Cerebellar cortex (tissue), 1 donor: ENCODE measurements at places on chromosomes 13 and 19.
A peak's percentile ranks its signal among the peaks of the same experiment; 100 is the strongest.

GRCh38 chr19:14361824-14362223 lies 19.4 kb upstream of the ADGRE5 start:
- peak; percentile 58 for DNase-seq

- no peak for DNase-seq
Observed at GRCh38 chr13:106918557-106918860, 350.6 kb upstream of the ARGLU1 start.

DNA sequence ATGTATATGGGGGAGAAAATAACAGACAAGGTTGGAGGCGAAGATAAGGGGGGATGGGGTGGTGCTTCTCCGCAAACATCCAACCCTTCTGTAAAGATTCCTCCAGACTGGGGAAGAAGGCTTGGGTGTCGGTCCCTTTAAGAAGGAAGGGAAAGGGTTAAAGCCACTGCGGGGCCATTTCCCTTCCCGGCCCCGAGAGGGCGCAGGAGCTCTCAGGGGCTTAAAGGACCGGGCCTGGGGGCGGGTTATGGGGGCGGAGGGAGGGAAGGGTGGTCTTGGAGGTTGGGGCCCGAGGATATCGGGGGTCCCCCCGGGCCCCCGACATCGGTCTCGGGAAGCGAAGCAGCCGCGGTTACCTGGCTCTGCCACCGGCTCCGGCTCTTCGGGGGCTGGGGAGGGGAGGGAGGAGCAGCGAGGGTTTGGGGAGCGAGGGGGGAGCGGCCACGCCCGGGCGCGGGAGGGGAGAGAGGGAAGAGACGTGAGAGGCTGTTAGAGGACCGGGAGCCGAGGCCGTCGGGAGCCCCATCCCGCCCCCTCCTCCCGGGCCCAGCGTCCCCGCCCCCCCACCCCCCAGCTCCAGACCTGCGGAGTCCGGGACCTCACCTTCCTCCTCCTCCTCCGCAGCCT lies 2.8 kb downstream of the TNNT1 start:
- no peak for DNase-seq

DNA sequence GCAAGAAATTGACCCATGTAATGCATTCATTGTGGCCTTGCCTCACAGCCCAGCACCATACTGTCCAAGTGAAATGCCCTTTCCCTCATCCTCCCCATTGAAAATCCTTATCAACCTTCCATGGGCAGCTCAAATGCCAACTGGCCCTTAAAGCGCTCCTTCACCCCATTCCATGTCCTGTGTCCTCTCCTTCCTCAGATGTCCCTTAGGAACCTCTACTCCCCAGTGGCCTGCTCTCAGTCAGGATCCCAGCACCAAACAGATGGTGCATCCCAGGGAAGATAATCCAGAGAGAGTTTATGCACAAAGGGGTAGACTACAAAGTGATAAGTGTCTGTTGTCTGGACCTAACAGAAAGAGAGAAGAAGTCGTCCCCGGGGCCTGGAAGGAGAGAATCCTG lies 407.4 kb upstream of the ZNF507 start:
- no peak for DNase-seq

- no peak for DNase-seq
Observed at GRCh38 chr13:108272333-108272732, 2.8 kb downstream of the TNFSF13B start.

DNA sequence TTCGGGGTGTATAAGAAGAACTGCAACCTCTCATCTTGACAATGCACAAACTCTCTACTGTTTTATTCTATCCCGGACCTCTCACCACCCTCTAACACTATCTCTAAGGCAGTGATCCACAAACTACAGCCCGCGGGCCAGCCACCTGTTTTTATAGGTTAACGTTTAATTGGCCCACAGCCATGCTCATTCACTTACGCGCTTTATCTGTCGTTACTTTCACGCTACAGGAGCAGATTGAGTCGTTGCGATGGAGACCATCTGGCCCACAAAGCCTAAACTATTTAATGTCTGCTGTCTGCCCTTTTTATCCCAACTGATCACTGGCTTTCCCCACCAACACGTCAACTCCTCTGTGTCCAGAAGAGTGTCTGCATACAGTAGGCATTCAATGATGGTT lies 158.9 kb downstream of the CACNA1A start:
- peak; percentile 39 for DNase-seq

GRCh38 chr19:3046698-3047495 lies 15.4 kb downstream of the TLE5 start:
- no peak for DNase-seq

DNA sequence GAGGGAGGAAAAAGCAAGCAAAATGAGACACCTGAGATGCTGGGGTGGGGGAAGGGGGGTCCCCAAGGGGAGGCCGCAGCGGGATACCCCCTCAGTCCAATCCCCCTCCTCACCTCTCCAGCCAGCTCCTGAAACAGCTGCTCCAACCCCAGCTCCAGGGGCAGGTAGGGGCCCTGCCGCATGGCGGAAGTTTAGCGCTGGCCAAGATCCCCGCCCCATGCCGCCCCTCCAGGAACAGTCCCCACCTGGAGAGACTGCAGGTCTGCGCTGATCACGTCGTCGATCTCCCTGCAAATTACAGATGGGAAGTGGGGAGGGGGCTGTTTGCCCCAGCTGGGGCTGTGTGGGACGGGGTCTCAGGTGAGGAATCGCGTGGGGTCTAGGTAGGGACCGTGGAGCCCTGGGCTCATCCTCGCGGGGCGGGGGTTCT lies 9.0 kb downstream of the CAPN12 start:
- no peak for DNase-seq

- DNase-seq, result no peak
Observed at GRCh38 chr13:30846311-30846710, 59.8 kb upstream of the MEDAG start.
